ENCODE measurements at places on chromosomes 11 and 22.

DNA sequence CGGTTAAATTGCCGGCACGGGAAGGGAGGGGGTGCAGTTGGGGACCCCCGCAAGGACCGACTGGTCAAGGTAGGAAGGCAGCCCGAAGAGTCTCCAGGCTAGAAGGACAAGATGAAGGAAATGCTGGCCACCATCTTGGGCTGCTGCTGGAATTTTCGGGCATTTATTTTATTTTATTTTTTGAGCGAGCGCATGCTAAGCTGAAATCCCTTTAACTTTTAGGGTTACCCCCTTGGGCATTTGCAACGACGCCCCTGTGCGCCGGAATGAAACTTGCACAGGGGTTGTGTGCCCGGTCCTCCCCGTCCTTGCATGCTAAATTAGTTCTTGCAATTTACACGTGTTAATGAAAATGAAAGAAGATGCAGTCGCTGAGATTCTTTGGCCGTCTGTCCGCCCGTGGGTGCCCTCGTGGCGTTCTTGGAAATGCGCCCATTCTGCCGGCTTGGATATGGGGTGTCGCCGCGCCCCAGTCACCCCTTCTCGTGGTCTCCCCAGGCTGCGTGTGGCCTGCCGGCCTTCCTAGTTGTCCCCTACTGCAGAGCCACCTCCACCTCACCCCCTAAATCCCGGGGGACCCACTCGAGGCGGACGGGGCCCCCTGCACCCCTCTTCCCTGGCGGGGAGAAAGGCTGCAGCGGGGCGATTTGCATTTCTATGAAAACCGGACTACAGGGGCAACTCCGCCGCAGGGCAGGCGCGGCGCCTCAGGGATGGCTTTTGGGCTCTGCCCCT lies 529 bp upstream of the CCND1 start:
- no peak for DNase-seq

DNA sequence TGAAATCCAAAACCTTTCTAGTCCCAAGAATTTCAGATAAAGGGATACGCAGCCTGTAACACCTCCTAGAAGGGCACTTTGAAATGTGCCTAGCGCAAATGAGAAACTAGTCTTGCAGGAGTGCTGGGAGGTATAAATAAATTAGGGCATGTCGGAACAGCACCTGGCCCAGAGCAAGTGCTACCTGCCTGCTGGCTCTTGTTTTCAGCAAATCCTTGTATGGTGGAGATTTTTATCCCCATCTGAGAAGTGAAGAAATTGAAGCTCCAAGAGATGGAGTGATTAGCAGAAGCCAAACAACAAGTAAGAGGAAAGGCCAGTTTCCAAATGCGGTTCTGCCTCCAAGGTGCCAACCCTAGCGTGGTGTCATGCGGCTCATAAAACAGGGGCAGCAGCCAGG lies 36.7 kb upstream of the TFIP11 start:
- DNase-seq: no peak

GRCh38 chr11:128949791-128950454 lies 7.3 kb upstream of the TP53AIP1 start:
- DNase-seq: no peak

GRCh38 chr11:17846852-17847453 lies 112.4 kb downstream of the KCNC1 start:
- DNase-seq: no peak

DNA sequence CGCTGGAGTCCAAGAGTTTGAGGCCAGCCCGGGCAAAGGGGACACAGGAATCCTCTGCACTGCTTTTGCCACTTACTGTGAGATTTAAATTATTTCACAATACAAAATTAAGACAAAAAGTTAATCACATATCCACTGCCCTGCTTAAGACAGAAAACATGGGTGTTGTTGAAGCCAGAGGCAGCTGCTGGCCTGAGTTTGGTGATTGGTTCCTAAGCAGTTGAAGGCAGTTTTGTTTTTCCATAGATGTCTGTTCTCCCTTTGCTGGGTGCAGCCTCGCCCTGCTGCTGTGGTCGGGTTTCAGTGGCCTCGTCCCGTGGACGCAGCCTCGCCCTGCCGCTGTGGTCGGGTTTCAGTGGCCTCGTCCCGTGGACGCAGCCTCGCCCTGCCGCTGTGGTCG lies 70.2 kb upstream of the PPP6R3 start:
- no peak for DNase-seq

GRCh38 chr11:32015427-32015826 lies 75.4 kb upstream of the RCN1 start:
- no peak for DNase-seq

GRCh38 chr11:43515090-43515489 lies 156.4 kb downstream of the TTC17 start:
- DNase-seq: no peak

- no peak for DNase-seq
These were observed 16.1 kb upstream of the ARHGEF17 start for GRCh38 chr11:73291781-73292524.

DNA sequence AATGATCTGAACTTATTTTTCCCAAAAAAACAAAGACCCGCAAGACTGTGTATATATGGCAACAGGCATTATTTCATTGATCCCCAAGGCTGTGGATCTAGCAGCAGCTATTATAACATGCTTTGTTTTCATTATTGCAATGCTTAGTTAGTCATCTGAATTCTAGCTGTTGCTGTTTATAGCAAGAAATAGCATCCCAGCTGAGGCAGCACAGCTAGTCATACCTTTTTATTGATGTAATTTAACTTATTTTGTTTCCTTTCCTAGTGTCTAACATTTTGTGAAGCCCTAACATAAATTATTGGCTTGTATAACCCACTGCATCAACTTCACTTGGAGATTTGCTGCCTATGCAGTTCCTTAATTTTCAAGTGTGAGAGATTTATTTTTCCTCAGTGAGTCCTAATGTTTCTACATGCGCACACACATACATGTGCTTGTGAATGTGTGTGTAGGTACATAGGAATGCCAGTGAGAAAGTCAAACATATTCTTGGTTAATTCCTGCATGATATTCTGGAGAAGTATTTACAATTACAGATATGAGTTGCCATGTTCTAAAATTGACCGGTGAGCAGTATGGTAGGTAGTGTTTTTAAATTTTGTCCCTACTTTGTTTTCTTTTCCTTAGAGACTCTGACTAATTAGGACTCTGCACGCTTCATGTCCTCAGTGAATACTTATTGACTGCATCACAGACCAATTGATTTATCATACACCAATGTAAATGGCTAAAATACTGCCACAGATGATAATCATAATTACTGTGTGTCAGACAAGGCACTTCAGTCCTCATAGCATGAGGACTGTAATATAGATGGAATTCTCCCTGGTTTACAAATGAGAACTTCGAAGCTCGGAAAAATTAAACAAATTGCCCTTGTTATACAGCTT lies 119.3 kb downstream of the WNT11 start:
- no peak for DNase-seq

GRCh38 chr22:23200898-23201297 lies 20.6 kb downstream of the BCR start:
- no peak for DNase-seq

- no peak for DNase-seq
These were observed 67.9 kb downstream of the YAP1 start for GRCh38 chr11:102177974-102178631.

DNA sequence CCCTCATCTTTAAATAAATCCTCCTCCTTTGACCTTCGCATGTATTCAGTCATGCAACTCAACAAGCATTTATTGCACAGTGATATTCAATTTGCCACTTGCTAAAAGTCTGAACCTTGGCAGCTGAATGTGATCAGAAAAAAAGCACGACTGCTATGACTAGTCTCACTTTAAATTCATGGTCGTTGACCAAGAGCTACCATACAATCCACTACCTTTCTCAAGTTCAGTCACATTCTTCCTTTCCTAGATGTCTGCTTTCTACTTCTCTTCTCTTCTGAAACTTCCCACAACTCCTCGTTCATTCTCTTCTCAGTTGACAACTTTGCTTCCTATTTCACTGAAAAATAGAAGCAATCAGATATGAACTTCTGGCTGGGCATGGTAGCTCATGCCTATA lies 2.0 kb upstream of the SAA1 start:
- no peak for DNase-seq

DNA sequence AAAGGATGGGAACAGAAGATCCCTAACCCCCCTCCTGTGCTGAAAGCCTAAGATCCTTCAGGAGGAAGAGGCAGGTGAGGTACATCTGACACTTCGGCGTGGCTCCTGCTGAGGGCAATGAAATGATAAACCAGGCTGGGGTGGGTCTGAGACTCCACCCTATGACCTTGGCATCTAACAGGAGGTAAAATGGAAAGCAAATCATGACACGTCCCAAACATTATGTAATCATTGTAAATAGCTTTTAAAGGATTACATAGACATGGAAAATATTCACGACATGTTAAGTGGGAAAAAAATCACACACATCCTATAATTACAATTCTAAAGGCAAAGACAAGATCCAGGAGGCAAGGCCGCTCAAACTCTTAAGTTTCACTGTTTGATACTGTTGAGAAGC lies 70.5 kb downstream of the LINC01488 start:
- DNase-seq: no peak

GRCh38 chr11:79122759-79123158 lies 318.1 kb downstream of the TENM4 start:
- no peak for DNase-seq

DNA sequence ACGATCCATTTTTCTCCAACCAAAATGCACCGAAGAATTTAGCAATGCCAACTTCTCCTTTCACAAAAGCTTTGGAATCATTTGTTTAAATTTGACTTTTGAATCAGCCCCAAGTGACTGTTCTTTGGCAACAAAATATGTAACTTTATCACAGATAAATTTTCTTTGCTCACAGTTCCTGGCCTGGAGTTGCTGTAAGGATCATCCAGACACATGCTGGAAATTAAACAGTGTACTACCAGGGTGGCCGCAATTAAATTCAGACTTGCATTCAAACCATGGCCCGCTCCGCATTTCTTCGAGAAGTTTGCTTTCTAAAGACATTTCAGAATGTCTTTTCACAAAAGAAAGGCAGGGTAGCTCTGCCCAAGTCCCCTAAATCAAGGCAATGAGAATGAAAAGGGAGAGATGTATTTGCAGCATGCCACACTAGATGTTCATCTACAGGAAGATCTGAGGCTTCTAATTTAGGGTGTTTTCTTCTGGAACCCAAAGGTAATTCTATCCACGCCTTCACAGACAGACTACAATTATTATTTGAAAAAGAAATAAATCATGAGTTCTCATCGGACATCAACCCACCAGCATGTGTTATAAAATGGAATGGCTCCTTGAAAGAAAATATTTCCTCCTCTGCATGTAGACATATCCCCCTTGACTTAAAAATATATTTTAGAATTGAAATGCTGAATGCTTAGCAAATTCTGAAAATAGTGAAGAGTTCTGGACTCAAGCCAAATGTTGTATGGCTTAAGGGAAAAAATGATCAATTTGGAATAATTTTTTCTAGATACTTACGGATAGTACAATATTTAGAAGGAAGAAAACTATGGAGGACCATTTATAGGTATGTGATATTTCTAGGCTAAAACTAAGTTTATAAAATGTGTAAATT lies 189.7 kb upstream of the BLID start:
- DNase-seq: no peak

DNA sequence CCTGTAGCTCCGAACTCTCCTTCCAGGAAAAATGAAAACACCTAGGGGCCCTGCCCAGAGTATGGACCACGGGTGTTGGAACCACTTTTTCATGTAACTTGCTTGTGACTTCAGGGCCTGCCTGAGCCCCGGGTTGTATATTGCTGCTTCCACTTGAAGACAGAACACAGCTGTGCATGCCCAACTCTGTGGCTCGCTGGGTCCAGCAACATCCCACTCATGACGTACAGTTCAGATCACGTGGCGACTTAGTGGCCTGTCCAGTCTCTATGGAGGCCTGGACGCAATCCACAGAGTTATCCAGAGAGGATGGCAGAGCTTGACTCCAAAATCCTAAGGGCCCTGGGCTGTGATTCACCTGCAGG lies 6.8 kb downstream of the C11orf21 start:
- DNase-seq: no peak

DNA sequence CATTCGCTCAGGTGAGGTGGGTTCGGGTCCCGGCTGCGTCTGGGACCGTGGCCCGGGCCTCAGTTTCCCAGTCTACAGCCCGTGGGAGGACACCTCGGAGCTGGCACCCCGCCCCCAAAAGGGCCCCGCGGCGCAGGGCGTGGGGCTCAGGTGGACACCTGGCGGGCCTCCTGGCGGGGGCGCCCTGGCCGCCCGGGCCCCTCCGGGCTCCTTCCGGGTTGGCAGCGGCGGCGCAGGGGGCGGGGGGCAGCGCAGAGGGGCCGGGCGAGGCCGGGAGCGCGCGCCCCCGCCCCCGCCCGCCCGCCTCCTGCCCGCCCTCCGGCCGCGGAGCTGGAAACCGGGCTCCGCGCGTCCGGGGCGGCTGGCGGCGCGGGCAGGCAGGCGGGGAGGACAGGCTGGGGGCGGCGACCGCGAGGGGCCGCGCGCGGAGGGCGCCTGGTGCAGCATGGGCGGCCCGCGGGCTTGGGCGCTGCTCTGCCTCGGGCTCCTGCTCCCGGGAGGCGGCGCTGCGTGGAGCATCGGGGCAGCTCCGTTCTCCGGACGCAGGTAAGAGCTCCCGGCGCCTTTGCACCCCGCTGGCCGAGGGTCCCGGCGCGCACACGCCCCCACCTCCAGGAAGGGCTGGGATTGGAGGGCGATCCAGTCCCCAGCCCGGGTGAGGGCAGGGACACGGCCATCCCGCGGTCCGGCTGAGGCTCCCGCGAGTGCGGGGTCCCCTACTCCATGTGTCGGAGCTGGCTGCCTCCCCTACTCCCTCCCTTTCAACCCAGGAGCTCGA lies at the start of gene EMID1:
TSS of gene EMID1 (plus strand) at position 303 of the 778 bp plus-strand sequence. CDS start at position 446, 143 bp downstream.
- no peak for DNase-seq

All from NCI-H2107 (cell line).